ENCODE measurements at places on chromosomes 1 and 21.

DNA sequence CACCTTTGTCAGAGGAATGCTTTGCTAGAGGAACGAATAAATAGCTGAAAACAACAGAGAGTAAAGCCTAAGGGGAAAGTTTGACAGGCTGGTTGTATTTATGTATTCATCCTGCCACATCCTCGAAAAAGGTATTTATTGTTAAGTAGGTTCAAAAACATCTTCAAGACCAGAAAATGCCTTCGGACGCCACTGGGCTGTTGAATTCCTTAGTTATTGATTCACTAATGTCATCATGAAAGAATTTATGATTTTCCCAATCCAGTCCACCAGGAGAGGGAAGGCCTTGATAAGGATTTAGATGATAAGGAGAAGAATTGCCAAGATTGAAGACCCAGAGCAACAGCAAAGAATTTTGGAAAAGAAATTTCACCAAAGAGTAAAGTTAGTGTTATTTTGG, 35.2 kb upstream of the MAB21L3 start:
- no peak for DNase-seq

DNA sequence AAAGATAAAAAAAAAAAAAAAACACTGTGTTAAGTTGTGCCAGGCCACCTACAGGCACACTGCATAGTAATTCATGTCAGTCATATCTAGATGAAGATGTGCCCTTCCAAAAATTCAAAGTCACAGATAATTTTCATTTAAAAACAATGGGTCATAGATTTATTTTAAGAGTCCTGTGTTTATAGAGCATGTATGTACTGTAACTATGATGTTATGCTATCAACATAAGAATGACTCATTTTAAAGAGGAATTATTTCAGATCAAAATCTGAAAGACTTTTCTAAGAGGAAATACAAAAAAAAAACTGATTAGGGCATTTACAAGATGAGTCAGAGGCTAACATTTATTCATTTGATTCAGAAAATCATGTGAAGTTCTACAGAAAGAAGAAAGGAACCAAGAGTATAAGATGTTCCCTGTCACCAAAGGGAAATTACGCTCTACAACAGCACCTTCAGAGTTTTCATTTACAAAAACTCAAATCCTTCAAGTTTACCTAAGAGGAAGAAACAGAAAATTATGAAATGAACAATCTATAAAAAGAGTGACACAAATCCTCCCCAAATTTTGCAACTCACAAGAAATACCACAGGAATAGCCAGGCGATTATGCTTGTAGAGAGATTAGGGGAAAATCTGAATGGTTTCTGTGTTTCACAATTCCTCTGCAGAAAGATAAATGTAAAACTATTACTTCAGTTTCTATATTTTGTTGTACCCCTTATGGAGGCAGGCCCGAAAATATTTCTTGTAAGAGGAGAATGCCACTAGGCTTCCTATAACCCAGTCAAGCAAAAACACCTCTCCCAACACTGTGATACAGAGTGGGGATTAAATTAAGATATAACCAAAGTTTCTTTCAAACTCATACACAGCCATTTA, 13.8 kb downstream of the TP53BP2 start:
- no peak for DNase-seq

- peak; percentile 5 for DNase-seq
Observed at GRCh38 chr1:73627723-73628122, 570.3 kb downstream of the LRRIQ3 start.

- peak; percentile 91 for DNase-seq
Observed at GRCh38 chr1:202122639-202123335, at the start of gene GPR37L1. Gene GPR37L1 (plus strand): TSS chr1:202122917. CDS start chr1:202122964, 47 bp downstream.

- DNase-seq: no peak
Observed at GRCh38 chr1:46621930-46622329, 5.3 kb upstream of the MOB3C start.

DNA sequence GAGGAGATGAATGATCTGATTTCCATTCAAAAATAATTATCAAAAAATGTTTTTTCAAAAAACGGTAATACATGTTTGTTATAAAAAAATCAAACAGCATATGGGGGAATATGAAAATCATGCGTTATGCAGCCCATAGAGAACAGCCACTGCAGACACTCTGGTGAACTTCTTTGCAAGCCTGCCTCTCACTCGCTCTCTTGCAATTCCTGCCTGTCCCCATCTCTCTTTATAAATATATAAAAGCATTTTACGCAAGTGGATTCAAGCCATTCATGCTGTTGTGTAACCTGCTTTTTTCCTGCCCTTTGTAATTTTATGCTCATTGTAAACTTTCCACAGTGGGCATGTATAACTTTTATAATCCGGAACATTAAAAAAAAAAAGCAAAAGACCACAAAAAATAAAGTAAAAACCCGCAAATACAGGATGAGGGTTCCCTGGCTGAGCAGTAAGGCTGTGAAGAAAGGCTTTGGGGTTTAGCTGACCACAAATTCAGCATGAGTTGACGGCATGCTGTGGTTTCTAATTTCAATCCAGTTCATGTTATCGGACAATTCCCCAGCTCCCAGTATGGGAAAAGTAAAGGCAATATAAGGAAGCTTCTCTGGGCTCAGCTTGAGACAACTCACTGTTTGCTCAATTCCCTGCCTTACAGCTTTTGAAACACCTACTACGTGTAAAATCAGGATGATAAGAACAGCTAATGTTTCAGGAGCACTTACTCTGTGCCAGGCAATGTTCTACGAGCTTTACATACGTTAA, 52.8 kb upstream of the ZBTB40 start:
- no peak for DNase-seq

GRCh38 chr1:24109686-24110475, 2.1 kb downstream of the MYOM3 start:
- no peak for DNase-seq

- peak; percentile 44 for DNase-seq
Observed at GRCh38 chr1:246566813-246567645, 773 bp downstream of the CNST start.

- DNase-seq: no peak
Observed at GRCh38 chr1:202283991-202284390, 57.7 kb downstream of the UBE2T start.

GRCh38 chr1:2525920-2526823, at the start of gene PANK4:
Gene PANK4 (minus strand): TSS chr1:2526596. CDS start chr1:2526587, 9 bp downstream.
- DNase-seq: peak; percentile 99

GRCh38 chr1:10965546-10966226, 46.8 kb upstream of the TARDBP start:
- no peak for DNase-seq

DNA sequence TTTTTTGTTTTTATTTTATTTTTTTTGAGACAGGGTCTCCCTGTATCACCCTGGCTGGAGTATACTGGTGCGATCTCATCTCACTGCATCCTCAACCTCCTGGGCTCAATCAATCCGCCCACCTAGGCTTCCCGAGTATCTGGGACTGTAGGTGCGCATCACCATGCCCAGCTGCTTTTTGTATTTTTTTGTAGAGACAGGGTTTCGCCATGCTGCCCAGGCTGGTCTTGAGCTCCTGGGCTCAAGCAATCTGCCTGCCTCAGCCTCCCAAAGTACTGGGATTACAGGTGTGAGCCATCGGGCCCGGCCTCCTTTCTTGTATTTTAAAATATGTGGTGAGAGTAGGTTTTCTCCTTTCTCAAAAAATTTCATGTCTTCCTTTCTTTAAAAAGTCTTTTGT, 122.6 kb downstream of the XPR1 start:
- no peak for DNase-seq

- DNase-seq: no peak
Observed at GRCh38 chr1:58431901-58432620, 114.5 kb downstream of the OMA1 start.

DNA sequence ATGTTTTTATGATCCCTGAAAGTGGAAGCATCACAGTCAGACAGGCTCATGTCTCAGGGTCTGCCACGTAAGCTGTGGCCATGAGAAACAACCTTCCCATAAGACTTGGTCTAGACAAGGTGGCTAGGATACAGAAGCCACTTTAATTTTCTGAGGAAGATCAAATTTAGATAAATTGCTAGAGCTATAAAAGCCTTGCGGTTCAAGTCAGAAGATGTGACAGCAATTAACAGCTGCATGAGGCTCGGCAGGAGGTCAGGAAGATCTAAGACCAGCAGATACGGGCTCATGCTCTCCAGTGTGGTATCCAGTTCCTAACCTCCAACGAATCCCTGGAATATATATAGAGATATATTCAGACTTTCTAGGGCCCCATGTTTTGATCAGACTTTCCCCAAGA, 577.1 kb downstream of the PLPP3 start:
- no peak for DNase-seq

DNA sequence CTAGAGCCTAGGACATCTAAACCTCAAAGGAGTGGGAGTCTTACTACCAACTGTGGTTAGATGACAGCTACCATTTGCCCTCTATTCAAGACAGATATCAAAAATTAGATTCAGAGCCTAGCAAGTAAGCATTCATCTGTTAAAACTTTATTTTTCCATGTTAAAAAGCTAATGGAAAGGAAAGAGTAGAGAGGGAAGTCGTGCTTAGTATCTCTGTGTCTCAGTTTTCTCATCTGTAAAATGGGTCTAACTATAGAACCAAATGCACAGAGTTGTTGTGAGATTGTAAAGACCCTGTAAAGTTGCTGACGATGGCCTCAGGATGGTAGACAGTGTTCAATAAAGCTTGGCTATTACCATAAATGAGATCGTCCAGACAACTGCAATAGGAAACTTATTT, 428.5 kb upstream of the RUNX1 start:
- DNase-seq: no peak

DNA sequence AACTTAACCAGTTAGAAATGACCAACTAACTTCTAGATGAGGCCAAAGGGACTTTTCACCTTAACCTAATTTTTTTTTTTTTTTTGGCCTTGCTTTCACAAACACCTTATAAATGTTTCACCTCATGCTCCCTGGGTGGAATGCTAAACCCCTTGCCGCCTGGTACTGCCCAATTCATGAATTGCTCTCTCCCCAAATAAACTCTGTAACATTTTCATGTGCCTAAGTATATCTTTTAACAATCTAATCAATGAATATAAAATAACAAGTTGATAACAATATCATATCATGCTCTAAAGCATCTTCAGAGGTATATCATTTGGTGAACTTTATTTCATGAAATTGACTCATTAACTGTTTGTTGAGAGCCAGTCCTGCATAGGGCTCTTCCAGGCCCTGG, 10.9 kb upstream of the CNN3 start:
- DNase-seq: no peak

DNA sequence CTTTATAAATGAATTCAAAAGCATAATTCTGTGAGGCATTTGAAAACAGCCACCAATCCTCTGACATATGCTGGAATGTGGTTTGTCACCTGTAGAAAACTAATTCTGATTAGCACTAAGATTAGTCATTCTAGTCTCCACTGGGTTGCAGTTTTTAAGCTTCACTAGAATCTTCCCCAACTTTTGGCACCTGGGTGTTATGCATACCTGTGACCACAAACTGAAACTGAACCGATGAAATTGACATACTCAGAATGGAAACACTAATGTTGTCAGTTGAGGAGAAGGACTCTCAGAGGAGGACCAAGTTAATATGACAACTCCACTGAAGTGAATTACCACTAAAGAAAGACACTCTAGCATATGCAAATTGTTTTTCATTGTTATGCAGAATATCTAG, 285.8 kb upstream of the NEGR1 start:
- no peak for DNase-seq

DNA sequence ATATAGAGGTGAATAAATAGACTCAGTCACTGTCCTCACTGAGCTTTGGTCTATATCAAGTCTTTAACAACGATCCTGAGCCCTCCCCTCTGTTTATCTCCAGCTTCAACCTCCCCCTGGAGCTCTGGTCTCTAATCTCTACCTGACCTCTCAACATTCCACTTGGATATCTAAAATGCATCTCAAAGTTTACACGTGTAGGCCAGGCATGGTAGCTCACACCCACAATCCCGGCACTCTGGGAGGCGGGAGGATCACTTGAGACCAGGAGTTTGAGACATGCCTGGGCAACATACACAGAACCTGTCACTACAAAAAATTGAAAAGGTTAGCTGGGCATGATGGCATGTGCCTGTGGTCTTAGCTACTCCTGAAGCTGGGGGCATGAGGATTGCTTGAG, 53.4 kb downstream of the GADD45A start:
- DNase-seq: no peak

All from neural progenitor cell (in vitro differentiated cells).